Left lobe of liver (tissue), 2 donors: ENCODE measurements at places on chromosomes 3 and 15. TPM values are rescaled to one million over a fixed set of nuclear protein-coding genes. Genes with fewer than 3 reads are reported as not detected.

RBPMS2 gene
- total RNA-seq, result 7.5 TPM

CSK gene
- 32.7 TPM for total RNA-seq

DCP1A gene
- total RNA-seq, result 5.9 TPM

DNA sequence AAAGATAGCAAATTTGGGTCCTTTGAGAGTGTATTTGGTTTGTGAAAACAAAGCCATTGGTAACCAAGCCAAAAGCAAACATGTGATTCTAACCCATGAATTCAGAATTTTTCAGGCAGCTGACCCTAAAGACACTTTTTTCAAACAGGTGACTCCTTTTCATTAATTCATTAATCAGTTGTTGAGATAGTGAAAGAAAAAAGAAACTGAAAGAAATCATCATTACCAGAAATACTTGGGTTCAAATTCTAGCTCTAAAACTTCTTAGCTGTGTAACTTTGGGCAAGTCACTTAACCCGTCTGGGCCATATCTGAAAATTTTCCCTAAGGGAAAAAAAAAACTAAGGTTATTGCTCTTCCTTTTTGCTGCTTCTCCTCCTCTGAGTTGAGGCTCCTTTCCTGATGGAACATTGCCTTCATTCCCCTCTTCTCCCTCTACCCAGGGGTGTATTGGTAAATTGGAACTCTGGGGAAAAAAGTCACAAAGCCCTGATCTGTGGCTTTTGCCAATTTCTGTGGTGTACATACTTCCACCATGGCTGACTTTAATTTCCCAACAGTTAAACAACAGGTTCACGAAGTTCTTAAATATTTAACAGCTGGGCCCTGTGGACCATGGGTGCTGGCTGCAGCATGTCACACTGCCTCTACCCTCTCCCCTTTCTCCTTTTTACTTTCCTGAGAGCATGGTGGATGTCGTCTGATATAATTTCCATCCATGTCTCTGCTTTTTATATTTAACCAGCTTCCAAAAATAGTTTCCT, 120.3 kb downstream of the ASB7 start:
- DNase-seq, result no peak

- no peak for DNase-seq
Observed at GRCh38 chr3:43497422-43497821, 124.4 kb downstream of the ANO10 start.

DNA sequence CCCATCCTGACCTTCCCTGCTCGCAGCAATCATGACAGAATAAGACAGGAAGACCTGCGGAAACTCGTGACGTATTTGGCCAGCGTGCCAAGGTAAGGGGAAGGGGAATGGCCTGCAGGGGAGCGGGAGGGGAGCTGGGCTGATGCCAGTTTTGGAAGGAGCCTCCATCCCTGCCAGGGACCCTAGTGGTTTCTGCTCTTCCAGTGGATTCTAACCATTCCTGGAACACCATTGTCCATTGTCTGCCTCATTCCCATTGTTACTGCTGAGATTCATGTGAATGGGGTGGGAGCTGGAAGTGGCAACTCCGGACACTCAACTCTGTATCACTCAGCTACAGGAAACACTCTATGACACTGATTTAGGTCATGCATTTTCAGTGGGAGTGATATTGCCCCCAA, 242.9 kb upstream of the ROPN1 start:
- DNase-seq, result no peak

GRCh38 chr3:126551839-126552687, 6.7 kb downstream of the C3orf22 start:
- DNase-seq, result peak; percentile 35
